ENCODE measurements at places on chromosomes 7 and 10.

- no peak for DNase-seq
Observed at GRCh38 chr7:135600226-135600625, 42.5 kb downstream of the NUP205 start.

DNA sequence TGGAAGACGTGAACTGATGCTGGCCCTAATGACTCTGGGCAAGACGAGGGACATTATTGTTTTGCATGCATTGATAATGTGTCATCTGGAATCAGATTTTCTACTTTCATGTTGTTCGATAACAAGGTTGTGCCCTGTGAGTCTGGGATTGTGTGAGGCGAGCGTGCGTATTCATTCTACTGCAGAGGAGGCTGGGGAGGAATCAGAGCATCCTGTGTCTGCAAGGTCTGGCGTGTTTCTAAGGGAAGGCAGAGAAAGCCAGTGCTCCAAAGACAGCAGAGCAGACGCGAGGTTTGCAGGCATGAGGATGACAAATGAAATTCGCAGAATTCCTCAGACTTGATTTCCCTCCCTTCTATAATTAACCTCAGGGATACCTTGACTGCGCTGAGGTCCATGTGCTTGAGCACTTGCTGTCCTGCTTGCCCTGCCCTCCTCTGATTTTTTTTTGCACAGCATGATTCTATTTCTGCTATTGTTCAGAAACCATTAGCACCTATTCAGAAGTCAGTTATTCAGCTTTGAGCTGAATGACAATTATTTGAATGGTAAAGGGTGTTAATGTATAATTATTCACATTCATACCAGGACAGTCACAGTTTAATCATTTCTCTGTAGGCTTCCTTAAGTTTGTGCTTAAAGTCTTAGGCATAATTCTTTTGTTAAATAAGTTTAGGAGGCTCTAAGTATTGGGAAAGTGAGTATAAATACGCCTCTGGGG, 233.6 kb downstream of the EBF3 start:
- DNase-seq = no peak

DNA sequence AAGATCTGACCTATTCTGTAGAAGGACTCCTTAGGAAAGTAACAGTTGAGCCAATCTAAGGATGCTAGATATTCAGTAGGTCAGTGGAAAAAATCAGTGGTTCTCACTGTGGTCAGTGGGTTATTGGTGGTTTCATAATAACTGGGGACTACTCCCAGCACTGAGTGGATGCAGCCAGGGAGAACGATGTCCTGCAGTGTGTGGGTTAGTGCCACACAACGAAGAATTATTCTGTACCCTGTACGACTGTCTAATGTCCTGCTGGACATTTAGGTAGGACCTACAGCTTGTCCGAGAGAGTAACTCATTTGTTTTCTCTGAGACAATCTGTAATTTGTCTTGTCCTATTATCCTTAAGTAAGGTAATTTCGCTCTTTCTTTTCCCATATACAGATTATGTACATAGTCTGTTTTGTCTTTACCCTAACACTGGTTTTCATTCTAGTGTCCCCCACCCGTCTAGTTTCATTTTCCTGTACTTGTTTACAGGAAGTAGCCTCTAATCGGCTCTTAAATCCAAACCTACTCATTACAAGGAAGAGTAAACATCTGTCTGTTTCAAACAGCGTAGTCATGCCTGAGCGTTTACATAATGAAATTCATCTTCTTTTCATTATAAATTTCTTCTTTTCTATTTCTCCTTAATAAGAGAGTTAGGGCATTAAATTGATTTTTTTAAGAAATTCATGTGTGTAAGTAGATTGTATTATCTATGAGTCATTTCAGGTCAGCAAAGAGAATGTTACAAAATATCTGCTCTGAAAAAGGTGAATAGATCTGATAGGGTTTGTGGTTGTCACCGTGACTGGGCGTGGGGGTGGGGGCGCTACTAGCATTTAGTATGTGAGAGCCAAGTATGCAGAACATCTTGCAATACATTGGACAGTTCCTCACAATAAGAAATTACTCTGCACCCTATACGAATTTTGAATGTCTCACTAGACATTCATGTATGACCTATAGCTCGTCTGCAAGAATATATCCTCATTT, 8.3 kb upstream of the ZC3HAV1L start:
- DNase-seq = no peak

DNA sequence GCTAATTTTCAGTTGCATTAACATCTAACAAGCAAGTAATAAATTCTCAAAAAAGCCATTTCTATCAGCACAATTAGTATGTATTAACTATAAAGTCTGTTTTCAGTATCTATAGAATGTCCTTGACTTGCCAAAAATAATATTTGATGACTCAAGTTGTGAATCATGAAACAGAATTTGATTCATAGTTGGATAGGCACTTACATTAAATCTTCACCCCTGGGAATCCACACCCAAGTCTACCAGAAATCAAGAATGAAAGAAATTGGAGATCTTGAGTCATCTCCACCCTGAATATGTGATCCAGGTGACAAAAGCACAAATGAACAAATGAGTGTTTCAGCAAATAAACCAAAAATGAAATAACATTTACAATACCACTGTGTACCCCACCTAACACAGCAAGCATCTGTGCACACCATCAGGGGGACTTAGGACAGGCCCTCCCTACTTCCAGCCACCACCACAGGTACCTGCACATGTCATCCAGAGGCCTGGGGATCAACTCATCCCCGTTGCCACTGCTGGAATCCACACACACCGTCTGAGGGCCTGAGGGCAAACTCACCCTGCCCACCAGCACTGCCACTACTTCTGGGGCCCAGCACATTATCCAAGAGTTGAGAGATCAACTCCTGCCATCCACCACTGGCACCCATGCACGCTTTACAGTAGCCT, 160.1 kb downstream of the MTERF1 start:
- DNase-seq = no peak

DNA sequence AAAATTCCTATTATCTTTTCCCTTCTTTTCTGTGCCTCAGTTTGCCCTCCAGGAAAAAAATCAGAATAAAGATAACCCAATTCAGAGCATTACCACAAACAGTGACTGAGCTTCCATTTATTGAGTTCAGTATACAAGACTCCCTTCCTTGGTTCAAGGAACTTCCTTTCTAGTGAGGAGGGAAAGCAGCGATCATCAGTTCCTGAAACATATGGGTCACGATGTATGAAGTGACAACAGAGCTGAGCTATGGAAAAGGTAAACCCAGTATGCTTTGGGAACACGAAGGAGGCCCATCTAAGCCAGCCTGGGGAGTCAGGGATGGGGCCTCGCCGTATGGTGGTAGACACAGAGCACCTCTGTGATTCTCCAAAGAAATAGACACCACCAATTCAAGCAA, 15.8 kb downstream of the C10orf71 start:
- no peak for DNase-seq

DNA sequence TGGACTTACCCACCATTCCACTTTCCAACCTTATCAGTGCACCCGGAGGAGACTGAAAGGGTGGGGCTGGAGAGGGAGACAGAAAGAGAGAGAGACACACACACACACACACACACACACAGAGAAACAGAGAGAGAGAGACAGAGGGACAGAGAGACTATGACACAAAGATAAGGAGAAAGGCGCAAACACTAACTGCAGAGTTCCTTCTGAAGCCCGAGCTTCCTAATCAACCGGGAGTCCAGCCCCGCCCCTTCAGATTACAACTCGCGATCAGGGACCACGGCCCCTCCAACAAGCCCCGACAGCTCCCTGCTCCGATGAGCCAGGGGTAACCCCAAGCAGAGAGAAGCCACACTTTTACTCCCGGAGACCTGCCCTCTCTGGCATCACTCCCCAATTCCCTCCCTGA, 499 bp downstream of the GAL3ST4 start:
- no peak for DNase-seq

DNA sequence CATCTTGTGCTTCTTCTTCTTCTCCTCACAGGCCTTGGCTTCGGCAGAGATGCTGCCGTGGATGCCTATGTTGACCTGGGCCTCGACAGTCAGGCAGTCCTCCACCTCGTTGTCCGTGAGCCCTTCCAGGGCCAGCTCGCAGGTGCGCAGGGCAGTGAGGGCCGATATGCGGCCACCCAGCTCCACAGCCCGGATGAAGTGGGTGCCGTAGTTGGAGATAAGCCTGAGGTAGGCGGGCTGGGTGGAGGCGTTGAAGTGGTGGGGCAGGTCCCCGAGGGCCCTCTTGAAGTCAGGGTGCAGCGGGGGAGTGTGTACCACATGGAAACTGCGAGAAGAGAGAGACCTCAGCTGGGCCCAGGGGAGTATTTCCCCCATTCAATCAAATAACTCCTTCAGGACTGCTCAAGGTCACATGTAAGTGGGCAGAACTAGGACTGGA, 3.7 kb downstream of the PRF1 start:
- DNase-seq = no peak

- no peak for DNase-seq
Observed at GRCh38 chr10:101484175-101484745, 103.8 kb downstream of the POLL start.

DNA sequence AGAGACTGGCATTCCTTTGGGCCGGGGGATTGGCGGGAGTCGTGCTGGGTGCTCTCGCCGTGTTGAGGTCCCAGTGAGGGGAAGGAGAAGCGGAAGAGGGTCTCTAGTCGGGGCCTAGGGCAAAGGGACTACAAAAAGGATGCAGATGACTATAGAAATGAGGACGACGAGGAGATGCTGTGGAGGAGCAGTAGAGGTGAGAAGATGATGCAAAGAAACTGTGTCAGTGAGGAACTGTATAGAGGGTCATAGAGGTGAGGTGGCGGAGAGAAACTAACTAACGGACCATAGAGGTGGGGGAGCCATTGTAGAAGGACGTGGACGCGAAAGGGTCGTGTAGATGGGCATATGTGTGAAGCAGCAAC, 324 bp downstream of the TWNK start:
- DNase-seq = no peak

- no peak for DNase-seq
Observed at GRCh38 chr10:128026615-128027300, 99.5 kb downstream of the MKI67 start.

DNA sequence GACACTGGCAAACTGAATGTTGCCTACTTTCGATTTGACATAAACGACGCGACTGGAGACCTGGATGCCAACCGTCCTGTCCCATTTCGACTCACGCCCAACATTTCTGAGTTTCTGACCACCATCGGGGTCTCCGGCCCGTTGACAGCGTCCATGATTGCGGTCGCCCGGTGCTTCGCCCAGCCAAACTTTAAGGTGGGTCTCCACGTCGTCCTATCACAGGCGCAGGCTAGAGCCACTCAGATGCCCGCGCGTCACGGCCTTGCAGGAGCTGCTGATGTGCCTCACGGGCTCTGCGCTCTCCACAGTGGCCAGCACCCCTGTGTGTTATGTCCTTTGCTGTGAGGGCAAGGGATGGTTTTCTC, 132.6 kb downstream of the SMURF1 start:
- no peak for DNase-seq

DNA sequence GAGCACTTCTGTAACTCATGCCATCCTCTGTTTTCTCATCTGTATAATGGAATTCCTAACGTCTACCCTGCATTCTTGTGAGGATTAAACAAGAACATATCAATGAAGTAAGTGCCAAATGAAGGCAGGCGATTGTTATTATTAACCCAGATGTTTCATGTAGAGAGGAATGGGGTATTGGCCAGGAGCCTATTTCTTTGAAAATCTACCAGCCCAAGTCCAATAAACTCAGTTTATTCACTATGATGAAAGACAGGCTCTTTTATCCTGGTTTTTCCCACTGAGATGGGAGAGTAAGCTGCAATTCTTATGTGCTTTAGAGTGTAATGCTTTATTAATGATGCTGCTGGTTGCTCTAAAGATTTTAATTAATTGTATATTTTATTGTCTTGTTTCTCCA, 9.6 kb downstream of the CTTNBP2 start:
- DNase-seq = no peak

GRCh38 chr10:130495891-130496636, 359.9 kb downstream of the GLRX3 start:
- no peak for DNase-seq

GRCh38 chr7:47502240-47502877, 79.6 kb downstream of the TNS3 start:
- DNase-seq = no peak

DNA sequence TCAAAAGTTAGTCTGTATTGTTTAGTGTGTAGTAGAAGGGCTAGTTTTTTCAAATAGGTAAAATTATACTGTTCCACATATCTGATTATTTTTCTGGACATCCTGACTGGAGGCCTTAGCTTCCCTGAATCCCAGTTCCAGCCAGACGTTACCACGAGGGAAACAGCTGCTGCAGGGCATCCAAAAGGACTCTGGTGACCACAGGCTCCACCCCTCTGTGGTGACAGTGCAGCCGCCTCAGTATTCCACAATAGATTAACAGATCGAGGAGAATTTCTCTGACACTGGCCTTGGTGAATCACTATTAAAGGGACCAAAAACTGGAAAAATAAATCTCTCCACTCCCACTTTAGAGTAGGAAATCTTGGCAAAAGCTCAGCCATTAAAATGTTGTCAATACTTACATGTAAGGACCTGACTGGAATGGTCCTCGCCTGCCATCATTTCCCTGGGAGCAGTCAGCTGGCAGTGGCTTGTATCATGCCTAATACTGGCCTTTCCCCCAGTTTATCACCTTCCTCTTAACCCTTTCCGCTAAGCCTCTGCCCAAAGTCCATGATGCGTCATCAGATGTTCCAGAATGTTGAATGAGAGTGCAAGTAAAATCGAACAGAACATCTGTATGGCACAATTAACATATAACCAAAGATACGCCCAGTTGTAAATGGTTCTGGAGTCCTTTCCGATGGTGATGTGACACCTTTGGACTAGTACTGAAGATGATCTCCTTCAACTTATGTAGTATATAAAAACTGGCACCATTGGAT, 31.6 kb downstream of the ENO4 start:
- no peak for DNase-seq

GRCh38 chr7:119086026-119086425, 861.5 kb downstream of the ANKRD7 start:
- no peak for DNase-seq

- no peak for DNase-seq
Observed at GRCh38 chr10:28678687-28679457, 1.6 kb downstream of the BAMBI start.

- peak; percentile 61 for DNase-seq
Observed at GRCh38 chr10:52951824-52952223, 179.2 kb upstream of the MBL2 start.

GRCh38 chr10:70604106-70604505, 1.6 kb upstream of the PRF1 start:
- no peak for DNase-seq

DNA sequence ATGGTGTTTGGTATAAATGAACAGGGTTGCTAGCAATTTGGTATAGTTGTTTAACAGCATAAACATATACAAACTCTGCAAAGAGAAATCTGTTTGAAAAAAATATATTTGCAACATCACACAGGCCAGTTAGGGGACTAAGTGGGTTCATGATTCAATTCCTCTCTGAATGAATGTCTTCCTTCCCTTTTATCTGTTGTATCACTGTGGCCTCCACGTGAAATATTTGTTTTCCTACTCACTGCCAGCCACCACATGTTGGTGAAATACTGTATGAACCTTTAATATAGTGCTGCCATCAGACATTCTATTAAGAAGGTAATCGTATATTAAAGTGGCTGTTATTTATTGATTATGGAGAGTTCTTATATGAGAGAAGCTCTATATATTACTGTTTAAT, 157.0 kb downstream of the ARID5B start:
- DNase-seq = no peak

Data from right lobe of liver (tissue), 6 donors.